ENCODE measurements at places on chromosomes 6 and 20.

DNA sequence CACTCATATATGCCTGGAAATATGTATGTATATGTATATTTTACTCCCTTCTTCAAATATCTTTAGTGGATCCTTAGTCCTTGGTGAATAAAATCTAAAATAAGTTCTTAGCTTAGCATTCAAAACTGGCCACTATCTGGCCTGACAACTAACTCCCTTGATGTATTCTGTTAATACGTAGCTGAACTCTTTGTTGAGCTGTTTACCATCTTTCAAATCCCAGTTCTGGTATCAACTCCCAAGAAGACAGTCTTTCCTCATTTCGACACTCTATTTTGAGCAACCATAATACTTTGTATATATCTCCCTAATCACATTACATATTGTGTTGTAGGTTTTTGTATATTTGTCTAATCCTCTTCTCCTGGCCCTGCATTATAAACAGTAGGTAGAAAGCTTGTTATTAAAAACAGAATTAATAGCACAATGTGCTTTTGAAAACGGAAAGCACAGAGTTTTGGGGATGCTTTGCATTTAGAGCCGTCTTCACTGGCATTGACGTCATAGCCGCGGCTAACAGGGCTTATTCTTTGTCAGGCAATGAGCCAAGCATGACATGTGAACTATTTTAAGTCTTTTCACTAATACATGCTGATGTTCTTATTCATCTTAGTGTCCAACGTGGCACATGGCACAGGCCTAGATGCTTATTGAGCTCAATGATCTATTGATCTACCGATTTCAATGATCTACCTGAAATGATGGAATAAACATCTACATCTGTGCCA is 47.2 kb upstream of the CCN2 start:
- DNase-seq: no peak

DNA sequence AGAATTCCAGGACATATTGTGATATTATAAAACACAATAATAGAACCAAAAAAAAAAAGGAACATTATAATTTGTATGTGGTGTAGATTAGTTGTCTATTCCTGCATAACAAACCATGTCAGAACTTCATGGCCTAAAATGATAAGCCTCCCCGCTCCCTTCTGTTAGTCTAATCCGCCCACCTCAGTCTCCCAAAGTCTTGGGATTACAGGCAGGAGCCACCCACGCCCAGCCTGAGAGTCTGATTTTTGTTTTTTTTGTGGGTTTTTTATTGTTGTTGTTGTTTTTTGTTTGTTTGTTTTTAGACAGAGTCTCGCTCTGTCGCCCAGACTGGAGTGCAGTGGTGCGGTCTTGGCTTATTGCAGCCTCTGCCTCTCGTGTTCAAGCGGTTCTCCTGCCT is 61.1 kb upstream of the C20orf144 start:
- no peak for DNase-seq

GRCh38 chr6:159172091-159172491 is 2.9 kb downstream of the FNDC1 start:
- DNase-seq: no peak

DNA sequence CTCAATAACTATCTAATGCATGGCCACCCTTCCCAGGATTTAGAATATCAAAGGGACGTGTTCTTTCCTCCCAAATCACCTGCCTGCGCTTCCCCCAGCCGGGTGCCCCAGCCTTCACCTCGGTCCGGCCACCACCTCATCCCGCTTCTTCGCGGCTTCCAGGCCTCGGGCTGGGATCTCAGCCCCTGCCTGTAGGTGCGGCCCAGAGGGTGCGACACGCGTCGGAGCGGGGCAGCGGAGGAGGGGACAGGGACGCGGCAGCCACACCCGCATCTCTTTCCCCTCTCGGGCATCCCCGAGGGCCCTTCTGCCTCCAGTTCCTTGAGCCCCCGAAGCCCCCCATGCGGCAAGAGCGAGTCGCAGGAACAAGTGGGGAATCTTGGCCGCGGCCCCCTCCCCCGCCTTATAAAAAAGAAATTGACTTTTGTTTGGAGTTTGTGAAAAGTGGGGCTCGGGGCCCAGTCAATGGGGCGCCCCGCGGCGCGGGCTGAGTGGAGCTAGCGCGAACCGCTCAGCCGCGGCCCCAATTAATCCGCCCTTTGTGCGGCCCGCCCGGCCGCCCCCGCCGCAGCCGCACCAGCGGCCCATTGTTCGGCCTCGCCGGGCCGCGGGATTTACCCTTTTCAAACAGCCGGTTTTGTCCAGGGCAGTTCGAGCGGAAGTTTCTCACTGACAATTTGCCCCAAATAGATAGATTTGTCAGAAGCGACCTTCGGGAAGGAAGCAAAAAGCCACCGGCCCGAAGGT is 8.4 kb upstream of the NR2E1 start:
- DNase-seq: no peak

DNA sequence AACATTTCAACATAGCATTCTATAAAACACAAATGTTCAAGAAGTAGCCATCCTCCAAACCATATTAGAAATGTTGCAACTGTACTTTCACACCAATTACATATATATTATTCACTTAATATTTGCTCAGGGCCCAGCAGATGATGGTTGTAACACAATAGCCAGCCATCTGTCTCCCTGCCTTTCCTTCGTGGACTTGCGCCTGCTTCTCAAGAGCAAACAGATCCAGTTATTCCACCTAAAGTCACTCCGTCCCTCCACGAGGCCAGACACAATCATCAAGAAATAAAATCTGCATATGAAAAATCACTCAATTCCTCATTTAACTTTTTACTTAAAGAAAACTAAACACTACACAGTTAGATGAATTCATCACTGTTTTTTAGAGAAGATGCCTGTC is 160.4 kb downstream of the RALGAPA2 start:
- DNase-seq: no peak

- DNase-seq: no peak
These were observed 10.9 kb downstream of the DEFB129 start for GRCh38 chr20:237929-238328.
